ENCODE measurements at places on chromosomes 1 and 21.
A peak's percentile ranks its signal among the peaks of the same experiment; 100 is the strongest.

DNA sequence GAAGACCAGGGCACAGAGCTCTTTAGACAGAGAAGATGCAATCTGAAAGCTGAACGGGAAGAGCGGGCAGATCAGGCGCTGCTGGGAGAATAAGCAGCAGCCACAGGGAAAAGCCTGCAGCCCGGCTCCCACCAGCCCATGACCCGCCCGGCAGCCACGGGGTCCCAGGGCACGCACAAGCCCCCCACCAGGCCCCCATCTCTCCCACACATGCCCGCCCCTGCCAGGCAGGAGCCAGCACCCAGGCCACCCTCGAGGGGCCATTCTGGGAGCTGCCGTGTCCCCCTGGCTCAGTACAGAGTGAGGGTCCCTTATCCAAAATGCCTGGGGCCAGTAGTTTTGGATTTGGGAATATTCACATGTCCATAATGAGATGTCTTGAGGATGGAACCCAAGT is 16.3 kb downstream of the SLC19A1 start:
- DNase-seq: no peak

DNA sequence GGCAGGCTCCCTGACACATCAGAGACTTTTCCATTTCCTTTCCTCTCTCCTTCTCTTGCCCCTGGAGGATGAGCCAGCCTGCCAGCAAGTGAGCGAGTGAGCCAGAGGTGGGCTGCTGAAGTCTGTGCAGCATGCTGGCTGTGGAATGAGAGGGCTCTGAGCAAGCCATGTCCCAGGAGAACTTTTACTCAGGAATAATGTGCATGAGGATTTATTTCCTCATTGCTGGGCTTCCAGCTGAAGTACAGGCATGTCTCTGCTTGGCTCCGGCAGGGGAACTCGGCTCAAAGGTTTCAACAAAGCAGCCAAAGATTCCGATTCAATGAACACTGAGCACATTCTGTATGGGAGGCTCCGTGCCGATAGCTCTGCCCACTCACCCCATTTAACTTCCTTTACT is 43.7 kb downstream of the UBIAD1 start:
- DNase-seq: no peak

GRCh38 chr1:237043846-237044636 is 2.1 kb downstream of the RYR2 start:
- no peak for DNase-seq

DNA sequence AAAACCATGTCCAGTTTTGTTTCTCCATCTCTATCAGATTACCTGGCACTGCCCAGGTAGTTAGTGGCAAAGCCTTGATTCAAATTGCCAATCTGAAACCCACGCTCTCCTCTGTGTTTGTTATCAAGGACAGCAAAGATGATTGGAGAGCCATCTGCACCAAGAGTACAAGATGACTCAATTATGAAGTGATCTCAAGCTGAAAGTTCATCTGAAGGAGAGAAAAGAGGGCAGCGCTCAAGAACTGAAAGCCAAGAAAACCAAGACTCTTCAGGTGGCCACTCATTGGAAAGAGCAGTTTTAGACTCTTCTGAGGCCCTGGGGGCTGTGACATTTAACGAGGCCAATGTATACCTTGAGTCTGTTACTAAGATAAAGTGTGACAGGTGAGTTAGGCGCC is 13.8 kb downstream of the RXRG start:
- no peak for DNase-seq

- no peak for DNase-seq
Measured at GRCh38 chr1:224486801-224487583, 52.4 kb upstream of the WDR26 start.

- DNase-seq: no peak
Measured at GRCh38 chr1:226107471-226108460, 45.2 kb downstream of the H3-3A start.

- DNase-seq: no peak
Measured at GRCh38 chr1:224594851-224595250, 21.3 kb upstream of the CNIH3 start.

DNA sequence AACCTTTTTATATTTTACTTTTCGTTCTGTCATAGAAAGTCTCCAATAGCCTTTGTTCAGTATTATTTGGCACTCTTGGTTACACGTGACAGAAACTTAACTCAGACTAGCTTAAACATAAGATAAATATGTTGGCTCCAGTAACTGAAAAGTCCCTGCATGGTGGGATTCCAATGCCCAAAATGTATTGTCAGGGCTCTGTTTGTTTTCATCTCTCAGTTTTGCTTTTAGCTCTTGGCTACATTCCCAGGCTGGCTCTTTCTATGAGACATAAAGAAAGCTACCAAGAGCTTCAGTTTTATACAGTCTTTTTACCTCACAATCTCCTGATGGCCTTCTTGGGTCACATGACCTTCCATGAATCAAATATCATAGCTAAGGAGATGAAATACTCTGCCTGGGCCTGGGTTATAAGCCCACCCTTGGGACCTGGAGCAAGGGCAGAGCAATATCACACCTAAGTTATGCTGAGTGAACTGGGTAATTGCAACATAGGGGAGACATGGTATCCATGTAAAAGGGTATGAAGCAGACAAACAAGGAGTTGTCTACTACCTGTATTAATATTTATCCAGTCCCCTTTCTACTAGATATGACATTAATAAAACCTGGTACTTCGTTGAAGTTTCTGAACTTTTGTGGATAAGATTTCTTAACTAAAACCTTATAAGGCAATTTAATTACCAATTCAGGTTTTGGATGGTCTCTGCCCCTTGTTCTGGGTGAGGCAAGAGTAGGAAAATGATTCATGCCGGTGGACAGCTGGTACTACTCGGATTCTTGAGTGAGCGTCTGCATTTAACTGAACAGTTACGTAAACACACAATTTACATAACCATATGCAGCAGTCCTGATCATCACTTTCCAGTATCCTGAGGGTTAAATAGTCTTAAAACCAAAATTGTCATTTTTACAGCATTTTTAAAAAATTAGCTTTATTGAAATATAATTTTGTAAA is 442.3 kb downstream of the GPATCH2 start:
- no peak for DNase-seq

DNA sequence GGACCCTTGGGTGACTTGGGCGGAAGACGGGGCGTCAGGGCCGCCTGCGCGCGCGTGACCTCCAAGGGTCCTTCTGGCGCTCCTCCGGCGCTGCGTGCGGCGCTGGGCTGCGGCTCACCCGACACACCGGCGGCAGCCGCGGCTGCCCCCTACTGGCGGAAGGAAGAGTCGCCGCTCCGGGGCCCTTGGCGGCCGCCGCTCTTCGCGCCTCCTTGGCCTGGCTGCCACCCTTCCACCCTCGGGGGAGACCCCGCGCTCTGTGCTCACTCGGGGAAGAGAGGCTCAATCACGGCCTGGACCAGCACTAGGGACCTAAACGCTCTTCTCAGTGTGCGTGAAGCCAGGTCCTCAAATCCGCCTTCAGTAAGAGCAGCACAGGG is 89.7 kb downstream of the DMRTA2 start:
- peak; percentile 67 for DNase-seq

DNA sequence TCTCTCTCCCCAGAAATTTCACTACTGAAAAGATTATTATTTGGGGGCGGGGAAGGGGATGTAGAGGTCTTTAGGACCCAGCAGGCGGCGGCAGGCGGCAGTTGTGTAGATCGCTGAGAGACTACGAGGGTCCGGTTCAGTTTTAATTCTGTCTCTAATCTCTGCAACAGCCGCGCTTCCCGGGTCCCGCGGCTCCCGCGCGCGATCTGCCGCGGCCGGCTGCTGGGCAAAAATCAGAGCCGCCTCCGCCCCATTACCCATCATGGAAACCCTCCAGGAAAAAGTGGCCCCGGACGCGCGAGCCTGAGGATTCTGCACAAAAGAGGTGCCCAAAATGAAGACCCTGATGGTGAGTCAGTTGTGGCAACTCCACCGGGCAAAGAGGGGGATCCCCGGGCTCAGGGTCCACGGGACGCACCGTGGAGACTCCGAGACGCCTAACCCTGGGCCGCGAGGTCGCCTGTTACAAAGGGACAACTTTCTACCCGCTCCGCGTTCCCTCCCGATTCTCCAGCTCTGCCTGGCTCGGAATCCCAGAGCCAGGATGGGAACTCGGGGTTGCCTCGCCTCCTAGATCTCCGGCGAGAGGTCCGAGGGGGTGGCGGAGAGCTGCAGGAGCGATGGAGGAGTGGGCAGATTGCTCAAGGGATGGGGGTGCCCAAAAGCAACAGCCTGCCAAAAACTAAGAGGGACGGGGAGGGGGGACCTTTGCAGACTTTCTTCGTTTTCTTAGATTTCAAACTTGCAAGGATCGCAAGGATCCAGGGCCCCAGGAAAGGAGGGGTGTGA is at the start of gene ST6GALNAC5:
ST6GALNAC5 (plus strand) TSS at position 139 of the 789 bp plus-strand sequence.
- peak; percentile 2 for DNase-seq

DNA sequence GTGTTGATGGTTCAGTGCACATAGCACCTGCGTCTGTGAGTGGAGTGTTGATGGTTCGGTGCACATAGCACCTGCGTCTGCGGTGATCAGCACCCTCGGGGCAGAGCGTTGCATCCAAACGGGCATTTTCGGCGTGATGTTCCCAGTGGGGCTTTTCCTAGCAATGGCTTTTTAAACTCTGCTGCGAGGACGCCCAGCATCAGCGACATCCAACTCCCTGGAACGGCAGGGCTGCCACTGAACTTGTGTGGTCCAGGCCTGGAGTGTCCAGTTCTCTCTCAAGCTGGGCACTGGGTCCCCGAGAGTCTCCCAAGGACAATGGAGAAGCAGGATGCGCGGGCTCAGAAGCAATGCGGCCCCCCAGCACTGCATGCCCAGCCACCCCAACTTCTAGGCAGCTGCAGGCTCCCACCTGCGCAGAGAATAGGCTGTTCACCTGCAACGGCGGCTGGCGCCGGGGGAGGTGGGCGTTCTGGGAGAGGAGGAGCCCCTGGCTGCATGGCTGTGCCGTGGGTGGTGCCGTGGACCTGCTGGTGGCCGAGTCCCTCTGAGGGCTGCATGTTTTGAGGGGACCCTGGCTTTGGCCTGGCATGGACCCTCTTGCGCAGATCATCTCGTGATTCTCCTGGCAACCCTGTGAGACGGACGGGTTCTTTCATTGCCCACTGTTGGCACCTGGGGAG is 10.1 kb upstream of the C1orf174 start:
- DNase-seq: no peak

DNA sequence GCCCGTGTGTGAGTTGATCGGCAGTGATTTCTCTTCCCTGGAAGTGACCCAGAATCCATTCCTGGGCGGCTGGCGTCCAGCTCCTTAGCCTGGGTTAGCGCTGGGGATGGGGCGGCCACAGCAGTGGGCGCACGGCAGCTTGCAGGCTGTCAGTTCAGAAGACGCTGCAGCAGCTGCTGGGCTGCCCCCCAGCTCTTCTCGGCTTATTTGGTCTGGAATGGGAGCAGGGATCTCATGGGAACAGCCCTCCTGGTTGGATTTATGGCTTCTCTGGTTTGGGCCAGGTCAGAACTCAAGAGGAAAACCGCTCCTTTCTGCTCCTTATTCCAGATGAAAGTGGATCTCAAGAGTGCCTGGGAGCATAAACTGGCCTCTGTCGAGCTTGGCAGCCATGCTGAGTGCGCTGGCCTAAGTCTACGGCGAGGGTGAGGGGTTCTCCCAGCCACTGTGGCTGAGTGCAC is 148.2 kb downstream of the PRDM16 start:
- no peak for DNase-seq
